ENCODE measurements at places on chromosomes 2 and 18.

GRCh38 chr2:203059567-203060240, 45.0 kb downstream of the NBEAL1 start:
- DNase-seq, result no peak

- no peak for DNase-seq
These were observed 3.9 kb upstream of the MYL1 start for GRCh38 chr2:210318891-210319290.

DNA sequence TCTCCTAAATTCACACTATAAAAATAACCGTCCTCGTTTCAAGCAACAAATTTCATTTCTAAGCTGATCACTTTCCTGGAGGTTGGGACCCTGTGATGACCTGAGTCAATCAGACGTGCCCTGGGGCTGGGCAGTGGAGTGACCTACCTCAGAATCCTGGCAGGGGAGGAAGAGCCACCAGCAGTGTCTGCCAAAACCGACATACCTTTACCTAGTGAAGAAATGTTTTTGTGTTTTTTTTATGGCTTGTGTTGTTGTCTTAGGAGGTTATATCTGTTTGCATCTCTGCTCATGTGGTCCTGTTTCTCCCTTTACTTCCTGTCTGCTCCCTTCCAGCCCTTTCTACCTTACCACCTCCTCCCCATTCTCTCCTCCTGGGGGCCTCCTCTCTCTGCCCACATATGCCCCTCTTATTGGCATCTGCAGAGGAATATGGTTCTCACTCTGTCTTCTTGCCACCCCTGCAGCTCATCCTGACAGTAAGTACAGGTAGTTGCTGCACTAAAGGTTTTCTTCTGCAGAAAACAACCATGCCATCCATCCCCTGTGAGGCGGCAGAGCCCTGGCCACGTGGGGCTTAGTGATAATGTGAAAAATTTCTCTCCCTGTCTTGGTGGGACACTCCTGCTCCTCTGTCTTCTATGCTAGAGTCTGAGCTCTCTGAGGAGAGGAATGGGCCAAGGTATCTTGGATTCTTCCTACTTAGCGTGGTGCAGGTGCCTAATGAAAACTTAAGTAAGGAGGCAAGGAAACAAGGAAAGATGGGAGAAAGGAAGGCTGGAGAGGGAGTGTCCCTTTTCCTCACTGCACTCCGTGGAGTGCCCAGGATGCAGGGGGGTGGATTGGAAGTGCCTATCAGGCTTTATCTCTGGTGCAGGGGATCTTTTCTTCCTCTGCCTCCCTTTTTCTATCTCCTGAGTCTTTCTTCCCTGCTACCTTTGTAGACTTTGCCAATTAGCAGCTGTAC, 15.4 kb downstream of the ACOXL start:
- DNase-seq, result no peak

GRCh38 chr2:189409131-189409530, 32.1 kb upstream of the WDR75 start:
- no peak for DNase-seq

DNA sequence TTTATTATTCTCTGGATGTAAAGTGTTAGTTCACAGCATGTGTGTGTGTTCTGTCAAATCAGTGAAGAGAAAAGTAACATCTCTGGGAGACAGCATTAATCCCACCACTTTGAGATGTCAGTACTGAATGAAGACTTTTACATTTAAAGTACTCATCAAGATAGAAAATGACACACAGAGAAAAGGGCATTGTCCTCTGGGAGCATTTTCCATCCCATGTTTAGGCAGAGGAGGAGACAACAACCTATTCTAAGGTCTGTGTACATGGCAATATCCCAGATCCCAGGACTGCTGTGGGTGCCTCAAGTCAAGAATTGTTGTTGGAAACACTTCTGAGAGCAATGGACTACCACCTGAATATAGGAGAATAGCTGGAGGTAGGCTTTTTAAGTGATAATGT, 201.5 kb downstream of the PPP1R1C start:
- no peak for DNase-seq

- DNase-seq, result no peak
These were observed 39.7 kb downstream of the GRHL1 start for GRCh38 chr2:9991221-9991620.
